Heart right ventricle (tissue), 16 donors: ENCODE measurements at places on chromosomes 6 and 20. TPM values are rescaled to one million over a fixed set of nuclear protein-coding genes. Genes with fewer than 3 reads are reported as not detected.

RCAN2 gene
- total RNA-seq: 352 TPM

GRCh38 chr20:54162378-54163009, 11.3 kb downstream of the CYP24A1 start:
- peaks cover 62% of the 10 kb centered on the region for H3K27me3 ChIP-seq
- H3K4me1 ChIP-seq: no peaks in the 10 kb centered on the region
- H3K27ac ChIP-seq: no peak overlapping the region
- no peak overlapping the region for H3K4me3 ChIP-seq
- DNase-seq: no peak

DNA sequence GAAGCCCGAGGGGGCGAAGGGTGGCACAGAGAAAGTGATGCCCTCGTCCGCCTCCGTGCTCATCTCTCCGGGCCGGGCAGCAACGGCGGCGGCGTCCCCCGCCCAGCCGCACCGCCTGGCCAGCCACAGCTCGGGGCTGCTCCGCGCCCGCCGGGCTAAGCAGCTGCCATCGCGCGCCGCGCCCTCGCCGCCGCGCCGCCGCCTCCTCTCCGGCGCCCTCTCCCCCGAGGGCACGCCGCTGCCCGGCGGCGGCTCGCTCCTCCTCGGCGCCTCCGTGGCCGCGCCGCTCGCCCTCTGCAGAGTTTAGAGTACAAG, 225 bp downstream of the MAP3K5 start:
- H3K4me1 ChIP-seq: peaks cover 5% of the 10 kb centered on the region
- H3K27ac ChIP-seq: peak overlapping the region; percentile 83
- H3K27me3 ChIP-seq: no peaks in the 10 kb centered on the region
- DNase-seq: no peak

DNA sequence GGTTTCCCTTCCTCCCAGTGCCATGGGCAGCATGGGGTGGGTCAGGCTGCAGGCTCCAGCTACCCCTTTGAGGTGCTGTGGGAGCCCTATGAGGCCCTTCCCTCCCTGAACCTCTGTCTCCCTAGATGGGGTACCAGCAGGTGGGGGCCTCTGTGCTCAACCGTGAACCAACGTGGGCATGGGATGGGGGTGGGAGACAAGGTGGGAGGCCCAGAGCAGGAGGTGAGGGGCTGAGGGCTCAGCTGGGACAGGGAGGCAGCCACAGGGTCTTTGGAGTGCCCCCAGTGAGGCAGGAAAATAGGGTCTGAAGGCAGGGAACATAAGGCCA, 33.3 kb downstream of the SUN5 start:
- DNase-seq: no peak
- no peaks in the 10 kb centered on the region for H3K27me3 ChIP-seq

DNA sequence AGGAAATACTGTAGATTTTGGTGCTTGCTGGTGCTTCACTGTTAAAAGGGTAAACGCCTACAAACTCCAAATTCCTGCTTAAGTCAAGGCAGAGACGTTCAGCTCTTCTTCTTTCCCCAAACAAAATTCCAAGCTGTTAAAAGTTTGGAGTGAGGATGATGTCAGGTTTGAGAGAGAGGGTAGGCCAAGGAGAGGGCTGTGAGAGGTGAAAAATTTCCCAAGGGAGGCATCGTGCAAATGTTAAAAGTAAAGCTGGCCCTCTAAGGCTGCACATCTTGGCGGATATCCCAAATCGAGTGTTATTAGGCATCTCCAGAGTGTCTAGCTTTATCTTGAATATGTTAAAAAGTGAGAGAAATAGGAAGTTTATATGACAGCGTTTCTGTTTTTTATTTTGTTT, 651.8 kb downstream of the QKI start:
- no peak overlapping the region for H3K27ac ChIP-seq
- no peak for DNase-seq
- no peaks in the 10 kb centered on the region for H3K36me3 ChIP-seq
- H3K27me3 ChIP-seq: no peaks in the 10 kb centered on the region
- H3K4me3 ChIP-seq: no peak overlapping the region

DNA sequence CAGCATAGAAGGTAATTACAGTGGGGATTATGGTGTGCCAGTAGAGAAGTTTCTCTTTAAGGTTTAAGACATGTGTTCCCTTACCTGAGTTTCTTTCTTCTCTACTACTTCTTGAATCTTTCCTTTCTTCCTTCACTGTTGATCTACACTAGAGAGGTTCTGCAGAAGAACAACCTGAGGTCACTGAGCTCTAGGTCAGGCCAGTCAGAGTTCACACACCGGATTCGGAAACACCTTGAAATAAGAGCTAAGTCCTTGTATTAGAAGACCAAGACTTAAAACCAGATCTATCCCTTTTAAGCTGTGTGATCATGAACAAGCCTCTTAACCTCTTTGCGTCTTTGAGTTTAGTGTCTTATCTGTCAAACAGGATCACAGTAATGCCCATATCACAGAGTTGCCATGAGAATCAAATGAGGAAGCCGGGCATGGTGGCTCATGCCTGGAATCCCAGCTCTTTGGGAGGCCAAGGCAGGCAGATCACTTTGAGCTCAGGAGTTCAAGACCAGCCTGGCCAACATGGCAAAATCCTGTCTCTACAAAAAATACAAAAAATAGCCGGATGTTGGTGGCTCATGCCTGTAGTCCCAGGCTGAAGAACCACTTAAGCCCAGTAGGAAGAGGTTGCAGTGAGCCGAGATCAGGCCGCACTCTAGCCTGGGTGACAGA, 22.0 kb upstream of the TGM3 start:
- no peaks in the 10 kb centered on the region for H3K4me1 ChIP-seq
- peaks cover 9% of the 10 kb centered on the region for H3K27me3 ChIP-seq
- no peak overlapping the region for H3K27ac ChIP-seq
- no peak for DNase-seq
- no peaks in the 10 kb centered on the region for H3K36me3 ChIP-seq
- no peak overlapping the region for H3K4me3 ChIP-seq

GRCh38 chr20:53382263-53382844, 211.3 kb downstream of the ZNF217 start:
- no peaks in the 10 kb centered on the region for H3K27me3 ChIP-seq
- H3K36me3 ChIP-seq: no peaks in the 10 kb centered on the region
- DNase-seq: no peak
- no peak overlapping the region for H3K4me3 ChIP-seq
- H3K4me1 ChIP-seq: no peaks in the 10 kb centered on the region
